ENCODE measurements at places on chromosomes 12 and 14.

DNA sequence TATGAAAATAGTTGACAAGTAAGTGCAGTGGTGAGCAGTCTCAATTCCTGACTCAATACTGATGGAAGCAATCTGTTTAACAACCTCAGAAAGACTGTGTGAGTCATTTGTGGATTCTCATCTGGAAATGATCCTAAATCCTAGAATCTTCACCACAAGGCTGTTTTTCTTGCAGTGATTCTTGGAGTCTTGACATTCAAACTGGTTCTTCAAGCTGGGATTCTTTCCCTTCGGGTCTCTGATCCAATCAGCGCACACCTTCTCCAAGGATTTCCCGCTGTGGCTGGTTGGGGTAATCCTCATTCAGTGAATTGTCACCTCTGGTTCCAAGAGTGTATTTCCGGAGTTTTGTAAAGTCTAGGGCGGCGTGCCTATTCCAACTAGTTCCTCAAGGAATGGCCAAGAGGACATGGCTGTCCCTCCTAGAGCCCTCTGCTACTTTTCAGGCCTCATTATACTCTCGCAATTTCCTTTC lies 37.7 kb upstream of the FOXJ2 start:
- no peak for DNase-seq

DNA sequence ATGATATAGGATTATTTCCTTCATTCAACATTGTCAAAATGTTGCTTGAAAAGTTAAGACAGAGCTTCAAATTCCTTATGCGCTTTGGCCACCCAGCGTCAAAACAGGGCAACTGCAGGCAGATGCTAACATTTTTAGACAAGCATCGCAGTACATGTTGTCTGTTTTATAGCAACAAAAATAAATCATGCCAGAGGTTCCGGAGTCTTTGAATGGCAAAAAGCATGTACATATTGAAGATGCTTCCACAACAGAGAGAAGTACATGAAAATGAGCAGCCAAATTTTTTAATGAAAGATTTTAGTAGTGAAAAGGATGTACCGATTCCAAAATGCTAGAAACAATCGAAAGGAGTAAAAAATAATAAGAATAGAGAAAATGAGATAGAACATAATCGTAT lies 49.8 kb upstream of the USP15 start:
- DNase-seq: no peak

DNA sequence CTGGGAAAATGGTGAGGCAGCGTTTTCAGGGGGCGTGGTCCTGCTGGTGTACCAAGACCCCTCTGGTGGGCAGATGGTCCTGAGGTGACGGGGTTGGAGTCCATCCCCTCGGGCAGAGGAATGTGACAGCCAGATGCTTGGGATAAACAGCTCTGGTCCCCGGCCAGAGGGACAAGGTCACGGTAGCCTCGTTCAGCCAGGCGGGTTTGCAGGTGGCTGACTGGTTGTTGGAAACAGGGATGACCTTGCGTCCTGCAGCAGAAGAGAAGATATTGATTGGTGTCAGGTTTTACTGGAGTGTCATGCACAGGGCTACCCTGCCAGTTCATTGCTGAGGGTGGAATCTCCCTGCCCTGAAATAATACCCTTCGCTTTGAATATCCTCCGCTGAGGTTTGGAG lies 43.3 kb downstream of the SLC24A4 start:
- DNase-seq: no peak

DNA sequence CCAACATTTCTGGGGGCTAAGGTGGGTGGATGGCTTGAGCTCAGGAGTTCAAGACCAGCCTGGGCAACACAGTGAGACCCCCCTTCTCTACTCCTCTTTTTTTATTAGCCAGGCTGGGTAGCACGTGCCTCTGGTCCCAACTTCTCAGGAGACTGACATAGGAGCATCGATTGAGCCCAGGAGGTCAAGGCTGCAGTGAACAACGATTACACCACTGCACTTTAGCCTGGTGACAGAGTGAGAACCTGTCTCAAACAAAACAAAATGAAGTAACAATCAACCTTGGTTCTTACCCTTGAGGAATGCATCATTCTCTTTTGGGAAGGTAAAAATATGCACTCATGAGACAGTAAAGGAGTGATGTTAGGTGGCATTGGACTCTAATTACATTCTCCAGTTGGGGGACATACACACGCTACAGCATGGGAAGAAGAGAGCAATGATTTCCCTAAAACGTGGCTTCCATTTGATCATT lies 3.9 kb upstream of the NIN start:
- DNase-seq: no peak

DNA sequence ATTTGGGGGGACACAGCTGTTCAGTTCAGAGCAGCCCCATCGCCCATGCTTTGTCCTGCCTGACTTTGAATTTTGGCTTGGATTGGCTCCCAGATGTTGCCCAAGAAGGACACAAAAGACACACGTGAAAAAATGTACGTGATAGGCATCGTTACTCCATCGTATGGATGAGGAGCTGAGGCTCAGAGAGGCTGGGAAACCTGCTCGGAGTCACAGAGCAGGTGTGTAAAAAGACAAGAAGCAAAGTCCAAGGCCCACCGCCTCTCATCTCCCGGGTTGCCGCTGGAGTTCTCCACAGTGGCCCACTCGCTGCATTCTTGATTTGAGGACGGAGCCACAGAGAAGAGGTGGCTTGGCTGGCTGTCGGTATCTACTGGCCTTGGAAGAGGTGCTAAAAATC lies 41.0 kb upstream of the BEGAIN start:
- no peak for DNase-seq

- DNase-seq: no peak
Measured at GRCh38 chr12:19031032-19031431, 98.5 kb upstream of the PLEKHA5 start.

DNA sequence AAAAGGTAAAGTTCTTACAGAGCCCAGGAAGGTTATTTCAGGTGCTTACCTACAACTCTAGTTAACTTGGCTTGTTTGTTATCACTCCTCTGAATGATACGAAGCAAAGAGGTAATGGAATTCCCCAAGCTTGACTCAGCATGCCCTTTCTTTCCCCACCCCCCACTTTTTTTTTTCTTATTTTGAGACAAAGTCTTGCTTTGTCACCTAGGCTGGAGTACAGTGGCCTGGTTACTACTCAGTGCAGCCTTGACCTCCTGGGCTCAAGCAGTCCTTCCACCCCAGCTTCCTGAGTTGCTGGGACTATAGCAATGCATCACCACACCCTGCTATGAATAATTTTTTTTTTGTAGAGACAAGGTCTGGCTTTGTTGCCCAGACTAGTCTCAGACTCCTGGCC lies 17.1 kb upstream of the YBX3 start:
- DNase-seq: no peak

- DNase-seq: no peak
Measured at GRCh38 chr12:74066476-74066875, 471.2 kb upstream of the ATXN7L3B start.

- DNase-seq: no peak
Measured at GRCh38 chr14:30290001-30290400, 269.0 kb upstream of the G2E3 start.

GRCh38 chr12:33676866-33677265 lies 237.2 kb upstream of the SYT10 start:
- no peak for DNase-seq

DNA sequence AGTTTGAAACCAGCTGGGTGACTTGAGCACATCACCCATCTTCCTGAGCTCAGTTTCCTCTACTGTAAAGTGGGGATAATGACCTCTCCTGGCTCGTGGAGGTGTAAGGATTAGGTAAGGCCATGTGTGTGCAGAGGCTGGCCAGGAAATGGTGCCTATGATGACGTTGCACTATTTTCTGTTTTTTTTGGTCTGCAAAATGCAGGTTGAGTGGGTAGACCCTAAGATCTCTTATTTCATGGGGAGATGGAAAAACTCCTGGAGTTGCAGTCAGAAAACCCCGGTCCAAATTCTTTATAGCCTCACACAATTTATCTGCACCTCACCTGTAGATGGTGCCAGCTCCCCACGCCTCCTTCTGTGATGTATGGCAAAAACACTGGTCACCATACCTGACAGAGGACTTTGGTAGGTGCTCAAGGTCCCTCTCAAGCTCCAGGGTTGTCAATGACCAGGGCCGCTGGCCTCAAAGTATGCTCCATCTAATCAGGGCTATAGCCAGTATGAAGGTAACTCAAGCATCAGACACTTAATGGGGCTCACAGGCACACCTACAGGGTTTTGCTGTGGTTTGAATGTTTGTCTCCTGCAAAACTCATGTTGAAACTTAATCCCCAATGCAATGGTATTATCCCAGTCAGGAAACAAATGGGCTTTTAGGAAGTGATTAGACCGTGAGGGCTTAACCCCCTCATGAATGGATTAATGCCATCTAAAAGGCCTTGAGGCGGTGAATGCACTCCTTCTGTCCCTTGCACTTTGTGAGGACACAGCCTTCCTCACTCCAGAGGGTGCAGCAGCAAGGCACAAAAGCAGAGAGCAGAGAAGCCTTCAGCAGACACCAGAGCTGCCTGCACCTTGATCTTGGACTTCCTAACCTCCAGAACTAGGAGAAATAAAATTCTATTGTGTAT lies 17.6 kb downstream of the C14orf132 start:
- DNase-seq: no peak

- no peak for DNase-seq
Measured at GRCh38 chr14:23577004-23577681, 1.4 kb downstream of the JPH4 start.

GRCh38 chr12:53940443-53941014 lies 1.9 kb downstream of the HOXC13 start:
- DNase-seq: no peak

GRCh38 chr12:120079411-120080400 lies 36.8 kb downstream of the RAB35 start:
- DNase-seq: no peak

DNA sequence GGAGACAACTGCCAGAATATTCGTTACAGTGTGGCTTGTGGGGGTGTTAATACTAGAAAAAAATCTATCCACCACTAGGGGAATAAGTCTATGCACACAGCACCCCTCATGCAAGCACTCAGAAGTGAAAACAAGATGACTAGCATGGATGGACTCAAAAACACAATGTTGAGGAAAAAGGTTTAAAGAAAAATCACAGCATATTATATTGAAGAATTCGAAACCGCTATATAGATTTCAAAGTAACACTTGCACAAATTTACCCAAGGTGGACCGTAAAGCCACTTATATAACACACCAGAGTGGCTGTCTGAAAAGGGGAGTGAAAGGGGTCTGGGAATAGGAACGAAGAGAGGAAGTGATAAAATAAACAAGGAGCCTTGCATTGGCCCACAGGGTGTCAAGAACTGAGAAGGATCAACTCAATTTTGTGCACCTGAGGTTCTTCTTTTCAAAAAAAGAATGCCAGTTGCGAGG lies 544 bp downstream of the ABCD4 start:
- DNase-seq: no peak

GRCh38 chr12:27915536-27915935 lies 57.0 kb downstream of the PTHLH start:
- DNase-seq: no peak

All from C1 segment of cervical spinal cord (tissue), 14 donors.